ENCODE measurements at places on chromosomes 7 and 10.

DNA sequence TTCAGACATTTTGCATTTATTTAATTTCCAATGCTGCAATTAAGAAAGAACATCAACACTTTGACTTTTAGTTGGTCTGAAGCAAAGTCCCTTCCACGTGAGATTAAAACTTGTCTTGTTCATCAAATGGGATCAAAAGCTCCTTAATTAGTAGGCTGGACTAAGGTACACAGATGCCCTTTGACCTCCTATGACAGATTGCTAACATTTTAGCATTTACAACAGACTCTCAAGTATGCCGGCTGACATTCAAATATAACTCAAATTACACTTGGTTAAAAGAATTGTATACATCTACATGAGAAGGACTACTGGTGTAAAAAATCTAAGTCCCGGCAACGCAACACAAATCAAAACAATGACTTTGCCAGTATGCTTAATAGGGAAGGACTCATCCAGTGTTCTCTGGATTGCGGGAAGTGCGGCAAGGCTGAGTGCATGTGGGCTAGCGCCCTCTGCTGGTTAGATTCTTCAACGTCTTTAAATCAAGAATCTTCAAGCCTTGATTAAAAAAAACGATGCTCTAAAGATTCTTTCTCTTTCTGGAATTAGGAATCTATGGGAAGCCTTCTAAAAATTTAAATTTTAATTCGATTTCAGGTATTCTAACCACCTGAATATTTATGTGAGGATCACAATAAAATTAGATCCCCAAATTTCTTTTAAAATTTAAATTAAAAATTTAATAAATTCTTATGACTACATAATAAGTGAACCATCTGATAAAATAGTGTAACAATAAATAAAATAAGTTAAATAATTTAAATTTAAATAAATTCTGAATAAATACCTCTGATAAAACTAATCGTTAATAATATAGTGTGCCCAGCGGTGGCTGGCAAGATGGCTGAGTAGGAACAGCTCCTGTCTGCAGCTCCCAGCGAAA lies 444.7 kb downstream of the DGKB start:
- peak; percentile 72 for DNase-seq

DNA sequence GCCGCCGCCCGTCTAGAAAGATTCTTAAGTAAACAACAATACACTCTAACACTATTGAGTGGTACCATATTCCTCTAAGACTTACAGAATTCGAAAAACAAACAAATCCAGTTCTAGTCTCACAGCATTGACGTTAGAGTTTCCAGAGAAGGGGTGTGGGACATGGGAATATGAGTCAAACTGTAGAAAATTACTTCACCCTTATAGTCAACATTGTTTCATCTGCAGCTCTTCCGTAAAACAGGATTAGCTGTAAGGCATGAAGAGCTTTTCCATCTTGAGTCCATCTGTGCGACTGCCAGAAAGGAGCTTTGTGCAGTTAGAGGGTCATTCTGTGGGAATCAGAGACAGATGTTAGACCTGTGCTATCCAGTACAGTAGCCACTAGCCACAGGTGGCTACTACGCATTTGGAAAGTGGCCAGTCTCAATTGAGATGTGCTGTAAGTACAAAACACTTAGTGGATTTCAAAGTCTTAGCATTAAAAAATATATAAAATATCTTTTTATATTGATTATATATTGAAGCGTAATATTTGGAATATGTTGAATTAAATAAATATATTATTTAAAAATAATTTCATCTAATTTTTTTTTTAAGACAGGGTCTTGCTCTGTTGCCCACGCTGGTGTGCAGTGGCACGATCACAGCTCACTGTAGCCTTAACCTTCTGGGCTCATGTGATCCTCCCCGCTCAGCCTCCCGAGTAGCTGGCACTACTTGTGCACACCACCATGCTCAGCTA lies 79.8 kb upstream of the MPP7 start:
- peak; percentile 52 for DNase-seq

GRCh38 chr10:114386452-114386851 lies 17.9 kb downstream of the AFAP1L2 start:
- no peak for DNase-seq

GRCh38 chr7:101559586-101559985 lies 69.5 kb downstream of the MYL10 start:
- no peak for DNase-seq

DNA sequence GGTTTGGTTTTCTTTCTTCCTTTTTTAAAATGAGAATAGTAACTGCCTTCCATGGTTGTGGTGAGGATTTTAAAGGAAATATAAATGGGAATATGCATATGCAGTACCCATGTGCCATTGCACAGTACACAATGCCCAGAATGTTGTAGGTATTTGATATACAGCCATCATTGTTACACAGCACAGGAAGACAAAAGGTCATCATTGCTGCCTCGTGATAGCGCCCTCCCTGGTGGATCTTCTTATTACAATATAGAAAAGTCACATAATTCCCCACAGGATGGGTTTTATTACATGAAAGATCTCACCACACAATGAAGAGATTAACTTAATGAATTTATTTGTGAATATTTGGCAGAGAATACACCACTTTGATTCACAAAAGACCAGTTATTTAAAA lies 76.5 kb downstream of the PPP1R17 start:
- DNase-seq, result no peak

DNA sequence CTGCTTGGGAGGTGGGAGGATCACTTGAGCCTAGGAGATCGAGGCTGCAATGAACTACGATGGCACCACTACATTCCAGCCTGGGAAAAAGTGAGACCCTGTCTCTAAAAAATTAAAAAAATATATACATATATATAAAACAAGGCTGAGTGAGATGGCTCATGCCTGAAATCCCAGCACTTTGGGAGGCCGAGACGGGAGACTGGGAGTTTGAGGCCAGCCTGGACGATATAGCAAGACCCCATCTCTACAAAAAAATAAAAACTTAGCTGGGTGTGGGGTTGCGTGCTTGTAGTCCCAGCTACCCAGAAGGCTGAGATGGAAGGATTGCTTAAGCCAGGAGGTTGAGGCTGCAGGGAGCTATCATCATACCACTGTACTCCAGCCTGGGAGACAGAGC lies 87.6 kb downstream of the CARD11 start:
- no peak for DNase-seq

GRCh38 chr10:8055420-8056349 lies 1.2 kb downstream of the GATA3 start:
- DNase-seq, result no peak

- peak; percentile 10 for DNase-seq
Measured at GRCh38 chr10:116780691-116781205, 38.4 kb upstream of the HSPA12A start.

GRCh38 chr10:71426058-71426605 lies 29.4 kb downstream of the CDH23 start:
- DNase-seq, result no peak

GRCh38 chr7:158506626-158507025 lies 81.0 kb downstream of the PTPRN2 start:
- DNase-seq, result no peak

DNA sequence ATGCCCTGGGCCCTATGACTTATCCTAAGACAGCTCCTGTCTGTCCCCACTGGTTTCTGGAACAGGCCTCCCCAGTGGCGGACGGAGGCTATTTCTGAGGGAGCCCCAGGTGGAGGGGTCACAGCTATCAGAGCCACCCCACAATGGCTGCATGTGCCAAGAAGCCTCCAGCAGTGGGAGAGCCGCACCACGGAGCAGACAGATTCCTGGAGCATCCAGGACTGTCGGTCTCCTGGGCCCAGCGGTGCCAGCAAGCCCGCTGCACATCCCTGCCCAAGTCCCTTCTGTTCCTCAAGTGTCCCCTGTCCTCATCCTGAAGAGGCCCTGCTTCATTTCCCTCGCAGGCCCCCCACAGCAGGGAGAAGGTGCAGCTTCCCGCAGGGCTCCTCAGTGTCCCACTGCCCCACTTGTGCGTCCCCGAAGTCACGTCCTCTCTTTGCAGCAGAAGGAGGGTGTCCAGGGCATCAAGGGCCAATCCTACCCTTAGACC lies 193.0 kb upstream of the SHH start:
- no peak for DNase-seq

GRCh38 chr10:125708971-125709503 lies 10.5 kb upstream of the EDRF1 start:
- no peak for DNase-seq

DNA sequence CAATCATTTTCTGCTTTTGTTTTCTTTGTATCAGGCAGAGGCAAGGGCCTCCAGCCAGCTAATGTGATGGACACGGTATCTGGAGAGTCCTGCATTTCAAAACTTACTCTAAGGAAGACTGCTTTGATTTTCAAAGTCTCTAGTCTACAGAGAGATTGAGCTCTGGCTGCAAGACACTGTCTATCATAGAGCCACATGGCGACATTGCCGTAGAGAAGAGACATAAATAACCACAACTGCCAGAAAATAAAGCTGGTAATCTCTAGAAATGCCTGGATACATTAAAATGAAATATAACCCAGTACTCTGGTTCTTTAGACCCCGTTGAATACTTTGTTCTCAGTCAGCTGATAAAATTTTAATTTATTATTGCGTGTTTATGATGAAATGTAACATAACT lies 90.8 kb downstream of the OTUD1 start:
- DNase-seq, result no peak

- DNase-seq, result no peak
Measured at GRCh38 chr10:114953047-114953446, 15.1 kb downstream of the TRUB1 start.

DNA sequence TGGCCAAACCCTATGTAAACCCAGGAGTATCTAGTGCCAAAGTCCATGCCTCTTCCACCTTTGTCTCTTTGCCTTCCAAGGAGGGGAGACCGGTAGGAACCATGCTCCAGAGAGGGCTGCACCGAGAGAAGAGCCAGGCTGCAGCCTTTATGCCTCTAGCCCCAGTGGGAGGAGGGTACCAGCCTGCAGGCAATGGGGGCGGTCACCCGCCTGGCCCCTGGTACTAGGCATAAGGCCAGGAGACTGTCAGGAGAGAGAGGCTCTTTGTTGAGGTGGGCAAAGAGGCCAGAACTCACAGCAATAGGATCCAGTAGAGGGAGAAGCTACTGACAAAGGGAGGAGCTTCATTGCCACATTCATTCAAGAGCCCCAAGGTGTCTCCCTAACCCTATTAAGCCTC lies 146.6 kb upstream of the PDE1C start:
- no peak for DNase-seq

DNA sequence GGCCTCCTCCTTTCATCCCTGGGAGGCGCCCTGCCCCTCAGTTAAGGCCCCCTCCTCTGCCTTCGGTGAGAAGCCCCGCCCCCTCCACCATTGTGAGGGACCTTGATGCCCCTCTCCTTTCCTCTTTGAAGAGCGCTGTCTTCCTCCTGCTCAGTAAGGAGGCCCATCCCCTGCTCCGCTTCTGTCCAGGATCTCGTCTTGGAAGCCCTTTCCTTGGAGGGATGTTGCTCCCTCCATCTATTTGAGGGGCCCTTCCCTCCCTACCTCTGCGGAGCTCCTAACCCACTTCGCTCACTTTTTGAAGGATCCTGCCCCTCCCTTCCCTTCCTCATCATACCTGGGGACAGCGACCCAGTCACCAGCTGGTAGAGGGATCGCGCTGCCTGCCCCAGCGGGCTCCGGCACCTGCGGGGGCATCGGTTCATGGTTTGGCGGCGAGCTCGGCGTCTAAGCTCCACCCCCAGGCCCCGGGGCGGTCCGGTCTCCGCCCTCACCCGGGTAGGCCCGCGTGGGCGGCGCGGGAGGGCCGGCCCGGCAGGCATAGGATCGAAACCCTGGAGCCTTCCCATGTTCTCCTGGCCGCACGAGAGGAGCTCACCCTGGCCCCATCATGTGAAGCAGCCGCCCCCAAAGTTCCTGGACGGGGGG lies 4.1 kb downstream of the KCNIP2 start:
- DNase-seq, result no peak

DNA sequence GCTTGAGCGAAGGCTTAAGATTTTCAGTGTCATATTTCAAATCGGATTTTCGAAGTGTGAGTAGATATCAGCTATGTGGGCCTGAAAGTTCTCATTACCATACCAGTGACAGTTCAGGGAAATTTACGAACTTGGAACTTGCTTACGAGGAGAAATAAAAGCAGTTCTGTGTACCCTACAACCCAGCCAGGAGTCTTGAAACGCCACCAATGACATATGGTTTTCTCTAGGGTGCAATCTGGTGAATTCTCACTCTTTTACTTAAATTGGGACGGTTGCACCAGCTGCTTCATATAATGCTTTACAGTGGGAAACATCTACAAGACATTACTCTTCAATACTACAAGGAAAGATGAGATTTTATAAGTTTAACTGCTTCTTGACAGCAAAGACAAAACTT lies 253.6 kb upstream of the FOXK1 start:
- no peak for DNase-seq

DNA sequence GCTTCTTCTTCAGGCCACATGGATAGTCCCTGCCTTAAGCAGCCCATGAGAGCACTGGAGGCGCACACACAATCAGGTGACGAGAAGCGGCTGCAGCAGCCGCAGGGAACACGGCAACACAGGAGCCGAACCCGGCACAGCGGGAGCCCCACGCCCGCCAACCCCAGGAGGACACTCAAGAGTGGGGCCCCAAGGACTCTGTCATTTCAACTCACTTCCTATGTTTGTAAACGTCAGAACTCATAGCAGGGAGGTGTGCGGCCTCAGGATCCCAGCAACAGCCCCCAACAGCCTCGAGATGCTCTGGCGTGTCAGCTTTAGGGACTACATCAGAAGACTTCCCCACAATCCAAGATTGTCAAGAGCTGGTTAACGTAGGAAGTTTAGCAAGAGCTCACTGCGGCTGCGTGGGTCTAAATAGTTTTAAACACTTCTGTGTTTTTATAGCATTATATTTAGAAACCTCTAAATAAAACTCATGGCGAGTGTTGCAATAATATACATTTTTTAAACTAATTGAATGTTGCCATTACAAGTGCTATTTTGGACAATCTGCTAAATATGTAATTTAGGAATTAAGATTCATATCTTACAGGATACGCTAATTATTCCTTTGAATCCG lies 123.4 kb downstream of the MAD1L1 start:
- peak; percentile 66 for DNase-seq

GRCh38 chr10:58464956-58465355 lies 47.7 kb upstream of the BICC1 start:
- DNase-seq, result no peak

- no peak for DNase-seq
Measured at GRCh38 chr10:99326871-99327270, 2.3 kb upstream of the CNNM1 start.

- no peak for DNase-seq
Measured at GRCh38 chr7:20085086-20085485, 132.1 kb downstream of the MACC1 start.

DNA sequence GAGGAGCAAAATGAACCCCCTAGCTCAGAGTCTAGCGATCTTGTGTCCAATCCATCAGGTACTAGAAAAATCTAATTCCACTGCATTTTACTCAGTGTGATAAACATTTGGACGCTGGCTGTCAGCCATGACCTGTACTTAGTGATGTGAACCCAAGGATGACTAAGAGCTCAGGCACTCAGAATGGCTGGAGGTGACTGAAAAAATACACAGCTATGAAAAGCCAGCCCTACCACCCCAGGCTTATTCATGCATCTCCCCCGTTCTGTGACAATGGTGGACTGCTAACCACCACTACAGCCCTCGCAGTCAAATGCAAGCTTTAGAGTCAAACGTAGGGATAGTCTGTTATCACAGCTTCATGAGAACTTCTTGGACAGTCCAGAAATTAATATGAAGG lies 14.9 kb downstream of the AFAP1L2 start:
- DNase-seq, result no peak
